Vagina (tissue), 2 donors: ENCODE measurements at places on chromosomes 6 and 20.

- no peak for DNase-seq
These were observed 508.7 kb downstream of the DOK5 start for GRCh38 chr20:54984104-54984448.

DNA sequence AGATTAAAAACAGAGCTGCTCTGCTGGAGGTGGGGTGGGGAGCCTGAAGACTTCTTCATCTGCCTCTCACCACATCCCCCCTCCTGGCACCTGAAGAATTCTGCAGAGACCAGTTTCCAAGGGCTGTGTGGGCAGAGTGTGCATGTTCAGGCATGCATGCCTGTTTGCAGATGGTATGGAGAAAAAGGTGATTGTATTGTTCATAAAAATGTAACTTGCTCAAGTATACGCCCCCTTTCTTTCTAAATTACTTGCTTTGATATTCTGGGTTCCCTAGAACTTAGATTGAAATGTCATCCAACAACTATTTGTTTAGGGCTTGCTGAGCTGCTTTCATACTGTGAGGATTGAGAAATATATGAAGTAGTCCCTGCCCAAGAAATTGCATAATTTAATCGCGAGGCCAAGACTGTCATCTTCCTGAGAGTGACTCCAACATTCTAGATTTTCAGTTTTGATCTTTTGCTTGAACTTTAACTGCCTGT is 83.6 kb downstream of the LCA5 start:
- no peak for DNase-seq

- DNase-seq, result no peak
These were observed 228.9 kb downstream of the HIVEP2 start for GRCh38 chr6:142716097-142716496.

- DNase-seq, result no peak
These were observed 26.9 kb downstream of the AKIRIN2 start for GRCh38 chr6:87675004-87675681.

- no peak for DNase-seq
These were observed 20.7 kb upstream of the PKHD1 start for GRCh38 chr6:52108128-52108527.

GRCh38 chr6:1596088-1596852 is 13.4 kb upstream of the FOXC1 start:
- no peak for DNase-seq

GRCh38 chr6:138480279-138480949 is 18.9 kb downstream of the NHSL1 start:
- DNase-seq, result no peak

- no peak for DNase-seq
These were observed 35.6 kb upstream of the PRELID3B start for GRCh38 chr20:59078231-59078630.

- DNase-seq, result no peak
These were observed 104.6 kb upstream of the EXOC2 start for GRCh38 chr6:797479-798077.

- no peak for DNase-seq
These were observed 292.5 kb downstream of the FARS2 start for GRCh38 chr6:5553767-5554166.

- no peak for DNase-seq
These were observed 8.4 kb upstream of the STK35 start for GRCh38 chr20:2093159-2093781.

DNA sequence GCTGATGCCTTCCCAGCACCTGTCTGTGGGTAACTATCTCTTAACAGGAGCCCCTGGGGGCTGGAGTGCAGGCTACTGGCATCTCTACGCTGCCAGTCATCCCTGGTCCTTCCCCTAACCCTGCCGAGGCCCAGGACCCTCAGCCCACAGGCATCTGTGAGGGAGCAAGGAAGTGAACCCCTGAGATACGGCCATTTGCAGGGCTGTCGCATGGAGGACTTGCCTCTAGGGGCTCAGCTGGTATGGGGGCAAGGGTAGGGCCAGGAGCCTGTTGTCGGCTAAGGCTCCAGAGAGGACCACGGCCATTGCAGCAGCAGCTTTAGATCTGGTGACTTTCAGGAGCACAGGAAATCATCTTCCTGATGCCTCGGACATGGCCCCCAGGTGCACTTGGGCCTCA is 49.7 kb downstream of the MAP3K4 start:
- DNase-seq, result no peak

DNA sequence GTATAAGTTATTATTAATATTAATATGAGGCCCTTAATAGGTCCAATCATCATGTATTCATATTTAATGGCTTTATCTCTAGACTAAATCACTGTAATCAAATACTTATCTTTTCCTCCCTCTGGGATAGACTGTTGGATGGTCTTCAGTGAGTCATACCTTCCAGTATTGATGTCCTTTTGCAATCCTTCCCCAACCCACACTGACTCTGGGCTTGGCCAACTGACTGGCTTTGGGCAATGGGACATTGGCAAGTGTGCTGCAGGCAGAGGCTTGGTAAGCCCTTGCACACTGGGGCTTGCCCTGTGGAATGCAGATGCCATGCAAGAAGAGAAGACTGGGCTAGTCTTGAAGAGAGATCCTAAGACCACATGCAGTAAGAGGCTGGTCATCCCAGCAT is 136.6 kb downstream of the CCDC170 start:
- no peak for DNase-seq

DNA sequence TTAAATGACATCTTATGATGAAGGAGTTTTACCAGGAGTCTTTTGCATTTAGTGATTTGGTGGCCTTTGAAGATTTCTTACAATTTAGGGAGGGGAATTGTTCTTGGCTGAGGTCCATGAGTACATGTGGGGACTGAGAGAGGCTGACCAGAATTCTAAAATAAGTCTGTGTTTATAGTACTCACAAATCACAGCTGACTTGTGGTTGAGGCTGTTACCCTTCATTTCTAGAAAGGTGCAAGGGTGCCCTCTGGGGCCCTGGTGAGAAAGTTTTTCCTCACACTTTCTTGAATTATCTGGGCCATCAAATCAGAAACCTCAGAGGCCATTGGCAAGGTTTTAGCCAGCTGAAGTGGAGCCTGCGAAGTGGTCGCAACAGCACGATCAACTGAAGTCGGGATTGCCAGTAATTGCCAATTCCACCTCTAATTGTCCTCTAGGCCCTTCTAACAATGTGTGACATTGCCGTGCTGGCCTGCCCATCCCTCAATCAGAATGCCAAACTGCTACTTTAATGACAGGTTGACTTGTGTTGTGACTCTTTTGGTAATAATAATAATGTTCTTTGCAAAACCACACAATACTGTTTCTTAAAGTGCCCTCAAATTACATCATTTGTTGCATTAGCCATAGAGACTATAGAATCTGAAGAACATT is 221.6 kb downstream of the OGFRL1 start:
- DNase-seq, result no peak

GRCh38 chr20:50804437-50805348 is 9.8 kb downstream of the BCAS4 start:
- no peak for DNase-seq

GRCh38 chr6:56957856-56958255 is 2.9 kb downstream of the BEND6 start:
- no peak for DNase-seq

DNA sequence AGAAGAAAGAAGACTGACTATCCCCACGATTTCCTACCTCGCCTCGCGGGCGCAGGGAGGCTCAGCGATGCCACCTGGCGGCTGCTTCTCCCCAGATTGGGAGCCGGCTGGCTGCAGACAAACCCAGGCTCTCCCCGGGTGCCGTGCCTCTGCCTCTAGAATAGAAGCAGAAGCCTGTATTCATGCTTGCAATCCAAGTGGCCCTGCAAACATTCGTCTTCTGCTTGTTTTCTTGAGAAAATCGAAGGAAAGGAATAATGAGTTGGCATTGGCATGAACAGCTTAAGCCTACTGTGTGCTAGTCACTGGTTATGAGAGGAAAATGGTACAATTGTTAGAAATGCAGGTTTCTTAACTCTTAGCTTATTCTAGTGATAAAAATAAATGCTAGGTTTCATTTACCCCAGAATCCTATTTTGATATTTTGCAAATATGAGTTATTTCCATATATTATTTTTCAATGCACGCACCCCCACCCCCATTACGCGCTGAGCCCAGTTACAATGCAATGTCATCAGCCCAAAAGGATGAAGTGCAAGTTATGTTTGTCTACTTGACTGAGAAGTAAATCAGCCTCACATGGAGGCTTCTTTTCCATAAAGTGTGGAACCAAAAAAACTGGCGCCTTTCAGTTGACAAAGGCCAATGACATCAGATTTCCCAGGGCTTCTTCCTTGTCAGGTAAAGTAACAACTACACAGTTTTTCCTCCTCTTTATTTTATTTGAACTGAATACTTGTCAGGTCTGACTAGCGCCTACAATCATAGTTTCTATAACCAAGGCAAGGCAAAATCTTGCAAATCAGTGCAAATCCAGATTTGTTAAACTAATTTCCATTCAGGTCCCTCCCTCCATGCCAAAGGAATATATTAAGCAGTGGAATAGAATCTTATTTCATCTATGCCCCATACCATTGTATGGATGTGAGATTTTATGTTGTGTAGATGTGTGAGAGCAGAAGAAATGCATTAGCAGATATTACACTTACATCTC is 3.9 kb upstream of the SOX4 start:
- no peak for DNase-seq

- DNase-seq, result no peak
These were observed 228.2 kb downstream of the RFPL4B start for GRCh38 chr6:112575309-112575834.

GRCh38 chr6:152981989-152982903 is 595 bp downstream of the FBXO5 start:
- DNase-seq, result no peak

- DNase-seq, result no peak
These were observed 56.5 kb downstream of the OR2J2 start for GRCh38 chr6:29227235-29227634.

GRCh38 chr20:59777331-59777725 is 156.1 kb downstream of the SYCP2 start:
- peak; percentile 31 for DNase-seq

GRCh38 chr6:3071568-3071967 is 3.3 kb downstream of the RIPK1 start:
- no peak for DNase-seq

DNA sequence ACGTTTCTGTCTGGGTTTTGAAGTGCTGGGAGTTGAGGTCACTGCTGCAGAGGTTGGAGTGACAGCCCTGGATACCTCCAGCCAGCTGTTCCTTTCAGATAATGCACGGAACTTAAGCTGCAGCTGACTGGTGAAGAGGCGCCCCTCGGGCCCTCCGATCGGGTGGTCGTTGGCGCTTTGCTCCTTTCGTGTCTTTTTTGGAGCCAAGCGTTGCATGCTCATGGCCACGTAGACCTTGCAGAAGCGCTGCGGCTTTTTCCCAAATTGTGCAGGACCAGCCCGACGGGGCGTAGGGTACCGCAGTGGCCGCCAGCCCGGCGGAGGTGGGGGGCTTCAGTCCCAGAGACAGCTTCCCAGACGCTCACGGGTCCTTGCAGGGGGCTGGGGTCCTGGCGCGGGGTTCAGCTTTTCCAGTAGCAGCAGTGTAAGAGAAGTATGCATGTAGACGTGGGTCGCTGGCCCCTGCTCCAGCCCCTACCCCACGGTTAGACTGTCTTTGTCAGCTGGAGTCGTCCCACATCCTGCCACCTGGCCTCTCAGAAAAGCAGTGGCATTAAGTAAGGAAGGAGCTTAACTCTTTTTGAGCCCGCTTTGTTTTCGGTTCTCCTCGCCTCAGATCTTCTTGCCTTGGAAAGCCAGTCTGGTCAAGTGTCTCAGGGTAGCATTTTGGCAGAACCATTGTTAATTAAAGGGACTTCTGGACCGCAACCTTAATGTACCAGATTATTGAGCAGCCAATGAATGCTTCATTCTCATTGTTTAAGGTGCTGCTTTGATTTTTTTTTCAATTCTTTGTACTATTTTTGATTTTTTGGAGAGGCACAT is 838 bp downstream of the TNFAIP3 start:
- DNase-seq, result no peak

DNA sequence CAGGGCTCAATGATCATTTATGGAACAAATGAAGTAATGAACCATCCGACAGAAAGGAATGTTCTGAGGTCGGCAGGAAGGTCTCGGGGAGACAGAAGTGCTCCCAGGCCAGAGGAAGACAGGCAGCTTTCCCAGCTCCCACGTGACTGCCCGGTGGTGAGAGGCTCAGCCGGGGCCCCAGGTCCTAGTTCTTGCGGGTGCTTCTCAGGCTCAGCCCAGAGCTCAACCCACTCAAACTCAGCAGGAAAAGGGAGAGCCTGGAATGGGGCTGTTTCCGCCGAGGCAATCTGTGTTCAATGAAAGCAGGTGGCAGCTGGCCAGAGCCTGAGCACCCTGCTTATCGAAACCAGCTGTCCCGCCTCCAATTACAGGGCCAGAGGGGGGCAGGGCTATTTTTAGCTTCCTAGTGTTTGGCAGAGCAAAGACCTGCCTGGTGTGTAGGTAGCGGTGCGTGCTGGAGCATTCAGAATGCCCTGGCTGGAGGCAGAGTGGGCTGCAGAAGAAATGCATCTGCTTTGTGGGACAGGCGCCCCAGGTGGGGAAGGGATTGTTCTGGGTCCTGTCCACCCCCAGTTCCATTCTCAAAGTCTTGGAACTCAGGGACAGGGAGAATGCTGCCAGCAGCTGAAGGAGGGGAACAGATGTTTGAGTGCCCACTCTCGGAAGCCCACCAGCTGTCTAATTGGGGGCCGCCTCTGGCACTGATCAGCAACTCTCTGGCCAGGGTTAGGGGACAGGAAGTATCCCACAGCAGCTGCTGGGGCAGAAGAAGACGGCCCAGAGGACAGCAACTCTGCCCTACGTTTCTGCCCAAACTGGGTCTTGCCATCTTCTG is 145.1 kb downstream of the PREX1 start:
- DNase-seq, result no peak

DNA sequence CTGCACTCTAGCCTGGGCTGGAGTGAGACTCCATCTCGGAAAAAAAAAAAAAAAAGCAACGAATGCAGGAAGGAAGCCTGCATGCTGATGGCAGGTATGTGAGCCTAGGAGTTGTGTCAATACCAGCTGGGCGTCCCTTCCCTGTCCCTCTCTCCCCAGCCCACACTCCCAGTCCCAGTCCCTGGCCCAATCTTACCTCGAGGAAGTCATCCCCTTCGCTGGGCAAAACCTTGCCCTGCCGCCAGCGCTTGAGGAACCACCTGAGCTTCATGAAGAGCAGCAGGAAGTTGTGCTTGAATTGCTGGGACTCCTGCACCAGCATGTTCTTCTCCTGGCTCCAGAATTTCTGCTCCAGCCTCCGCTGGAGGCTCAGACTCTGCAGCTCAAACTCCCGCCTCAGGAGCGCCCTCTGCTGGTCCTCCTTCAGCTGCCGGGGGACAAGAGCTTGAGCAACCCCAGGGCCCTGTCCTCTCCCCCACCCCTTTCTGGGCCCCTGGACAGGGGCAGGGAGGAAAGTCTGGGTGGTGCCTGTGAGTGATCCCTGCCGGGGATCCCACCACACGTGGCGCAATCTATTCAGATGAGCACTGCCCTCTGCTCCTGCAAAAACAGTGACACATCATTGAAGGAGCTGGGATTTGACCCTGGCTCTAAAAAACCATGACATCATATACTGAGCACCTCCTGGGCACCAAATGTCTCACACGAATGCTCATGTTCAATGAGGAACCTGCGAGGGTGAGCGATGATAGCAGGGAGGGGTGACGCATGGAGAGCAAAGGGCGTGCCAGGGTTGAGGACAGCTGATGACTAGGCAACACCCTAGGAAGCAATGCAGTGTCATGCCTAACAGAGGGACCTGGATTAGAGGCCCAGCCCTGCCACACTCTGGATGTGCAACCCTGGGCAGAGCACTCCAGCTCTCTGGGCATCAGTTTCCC is 35.0 kb upstream of the DSN1 start:
- no peak for DNase-seq

- DNase-seq, result no peak
These were observed 733.8 kb upstream of the FLRT3 start for GRCh38 chr20:15071085-15071808.

- no peak for DNase-seq
These were observed 179.7 kb downstream of the ADGRG6 start for GRCh38 chr6:142481466-142481865.
